T-helper 1 cell (primary cell): ENCODE measurements at places on chromosomes 5 and 9.

- peak; percentile 5 for DNase-seq
Measured at GRCh38 chr9:20209391-20210340, 412.6 kb downstream of the MLLT3 start.

- no peak for DNase-seq
Measured at GRCh38 chr5:3389471-3390026, 206.1 kb upstream of the IRX1 start.

GRCh38 chr5:109062664-109063063 lies 315.0 kb downstream of the FER start:
- no peak for DNase-seq

DNA sequence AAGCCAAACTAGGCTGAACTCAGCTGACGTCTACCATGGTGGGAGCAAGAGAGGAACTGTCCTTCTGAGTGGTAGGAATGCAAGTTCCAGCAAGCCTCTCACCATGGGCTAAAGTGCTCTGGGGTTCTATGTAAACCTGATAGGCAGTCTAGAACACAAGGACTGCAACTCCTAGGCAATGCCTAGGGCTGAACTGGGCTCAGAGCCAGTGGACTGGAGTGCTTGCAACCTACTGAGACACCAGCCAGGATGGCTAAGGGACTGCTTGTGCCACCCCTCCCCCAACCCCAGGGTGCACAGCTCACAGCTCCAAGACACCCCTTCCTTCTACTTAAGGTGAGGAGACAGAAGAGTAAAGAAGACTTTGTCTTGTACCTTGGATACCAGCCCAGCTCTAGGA lies 12.1 kb upstream of the RCL1 start:
- DNase-seq: no peak

DNA sequence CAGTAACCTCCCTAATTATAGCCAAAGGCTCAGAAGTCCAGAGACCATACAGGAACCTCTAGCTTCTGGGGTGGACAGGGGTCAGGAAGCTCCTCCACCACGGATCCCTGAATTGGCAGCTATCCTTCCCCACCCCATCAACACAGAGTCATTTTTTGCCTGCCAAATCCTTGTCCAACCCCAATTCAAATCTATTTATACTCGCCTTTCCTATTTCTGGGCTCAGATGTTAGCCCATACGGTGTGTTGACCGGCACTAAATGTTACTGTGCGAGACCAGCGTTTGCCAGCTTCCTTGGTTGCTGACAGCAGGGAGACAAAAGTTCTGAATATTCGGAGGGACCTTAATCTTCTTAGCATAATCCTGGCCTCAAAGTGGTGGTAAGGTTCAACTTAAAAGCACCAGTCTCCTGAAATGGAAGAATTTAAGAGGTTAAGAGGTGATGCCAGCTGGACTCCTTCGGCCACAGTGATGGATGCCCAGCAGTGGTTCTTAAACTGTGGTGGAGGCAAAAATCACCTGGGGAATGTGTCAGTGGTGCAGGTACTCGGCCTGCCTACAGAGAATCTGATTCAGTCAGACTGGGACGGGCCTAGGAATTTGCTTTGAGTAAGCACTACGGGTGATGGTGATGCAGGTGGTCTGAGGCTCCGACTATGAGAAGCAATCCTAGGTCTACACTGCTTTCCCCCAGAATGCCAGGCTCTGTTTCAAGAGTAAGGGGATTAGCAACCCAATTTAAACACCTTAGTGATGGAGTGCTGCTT lies 204.8 kb upstream of the MEF2C start:
- DNase-seq: no peak

- DNase-seq: no peak
Measured at GRCh38 chr5:31144364-31144763, 49.1 kb upstream of the CDH6 start.

GRCh38 chr9:129258124-129258822 lies 80.2 kb upstream of the IER5L start:
- peak; percentile 84 for DNase-seq

GRCh38 chr5:127254729-127255284 lies 35.8 kb upstream of the MEGF10 start:
- no peak for DNase-seq

- no peak for DNase-seq
Measured at GRCh38 chr5:176844706-176845391, 34.5 kb downstream of the UNC5A start.
